T follicular helper cell (primary cell): ENCODE measurements at places on chromosomes 4 and X.
A peak's percentile ranks its signal among the peaks of the same experiment; 100 is the strongest.

- no peak for DNase-seq
These were observed 2.3 kb downstream of the NWD2 start for GRCh38 chr4:37246891-37247290.

DNA sequence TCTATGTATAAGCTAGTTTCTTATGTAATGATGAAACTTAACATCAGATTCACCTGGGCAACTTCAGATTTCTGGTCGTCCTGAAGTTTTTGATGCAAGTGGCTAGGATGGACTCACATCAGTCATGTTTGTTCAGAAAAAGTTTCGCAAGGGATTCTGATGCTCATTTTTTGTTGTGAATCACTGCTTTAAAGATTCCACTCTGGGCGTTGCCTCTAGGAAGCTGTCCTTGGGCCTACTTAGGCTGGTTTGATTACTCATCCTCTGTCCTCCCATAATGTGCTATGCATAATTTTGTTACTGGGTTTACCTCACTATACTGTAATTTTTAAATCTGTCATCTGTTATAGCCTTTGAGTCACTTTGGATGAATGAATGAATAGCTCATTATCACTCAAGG is 30.8 kb downstream of the HERC3 start:
- DNase-seq = no peak

GRCh38 chr4:4670869-4671268 is 129.0 kb upstream of the STX18 start:
- no peak for DNase-seq

DNA sequence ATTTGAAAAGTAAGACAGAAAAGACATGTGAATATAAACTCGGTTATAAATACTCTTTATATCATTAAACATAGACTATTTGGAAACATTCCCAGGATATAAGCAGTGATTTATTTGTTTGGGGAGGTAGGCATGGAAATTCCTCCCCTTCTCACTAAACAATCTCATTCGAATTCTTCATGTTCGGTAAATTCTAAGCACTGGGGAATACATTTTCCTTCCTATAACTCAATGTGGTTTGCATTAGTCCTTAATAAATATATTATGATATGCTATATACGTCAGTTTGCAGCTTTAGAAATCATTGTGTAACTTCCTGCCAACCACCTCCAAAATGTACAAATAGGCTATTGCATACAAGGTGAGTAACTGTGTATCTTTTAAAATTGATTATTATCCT is 99.6 kb downstream of the UGT8 start:
- no peak for DNase-seq

GRCh38 chr4:150743564-150744342 is 161.8 kb downstream of the MAB21L2 start:
- DNase-seq = no peak

DNA sequence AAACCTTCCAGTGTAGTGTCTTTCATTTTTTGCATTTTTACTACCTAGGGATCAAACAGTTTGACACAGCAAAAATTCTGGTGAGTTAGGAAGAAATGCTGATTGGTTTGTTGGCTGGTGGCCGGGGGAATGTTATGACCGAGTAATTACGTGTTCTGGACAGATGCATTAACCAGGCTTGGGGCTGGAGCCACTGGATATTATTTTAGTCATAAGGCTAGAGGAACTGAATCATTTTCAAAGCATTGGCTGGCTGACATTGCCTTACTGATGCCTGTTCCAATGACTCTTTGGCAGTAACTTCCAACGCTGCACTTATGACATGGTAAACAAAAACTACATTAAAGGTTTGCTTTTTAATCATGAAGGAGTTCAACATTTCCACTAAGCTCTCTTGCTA is 84.6 kb downstream of the FBXO8 start:
- no peak for DNase-seq

- DNase-seq = no peak
These were observed 228.3 kb upstream of the TTC29 start for GRCh38 chr4:147173797-147174432.

DNA sequence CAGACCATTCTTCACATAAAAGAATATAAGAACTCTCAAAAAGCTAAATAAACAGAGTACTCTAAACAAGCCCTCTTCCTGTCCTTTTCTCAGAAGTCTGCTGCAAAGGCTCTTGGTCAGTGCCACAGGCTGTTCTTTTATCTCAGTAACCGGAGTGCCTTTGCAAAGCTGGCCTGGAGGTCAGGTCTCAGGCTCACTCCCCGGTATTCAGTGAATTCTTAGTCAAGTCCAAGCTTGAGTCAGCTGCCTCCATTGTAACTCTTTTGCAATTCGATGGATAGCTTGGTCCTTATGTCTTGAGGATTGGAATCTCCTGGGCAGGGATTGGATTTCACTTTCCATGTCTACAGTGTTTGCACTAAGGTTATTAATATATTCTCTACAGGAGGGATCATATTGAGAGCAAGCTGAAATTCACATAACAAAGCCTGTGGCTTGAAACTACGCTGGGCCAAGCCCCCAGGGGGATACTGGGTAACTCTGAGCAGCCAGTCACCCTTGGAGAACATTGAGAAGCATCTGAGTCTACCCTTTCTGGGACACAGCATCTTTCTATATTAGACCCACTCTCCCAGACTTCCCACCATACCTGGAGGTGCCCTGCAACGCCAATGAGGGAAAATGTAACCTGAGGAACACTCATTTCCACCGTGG is 10.0 kb upstream of the HS6ST2 start:
- no peak for DNase-seq

- no peak for DNase-seq
These were observed 5.2 kb downstream of the RPS4X start for GRCh38 chrX:72271812-72272211.

DNA sequence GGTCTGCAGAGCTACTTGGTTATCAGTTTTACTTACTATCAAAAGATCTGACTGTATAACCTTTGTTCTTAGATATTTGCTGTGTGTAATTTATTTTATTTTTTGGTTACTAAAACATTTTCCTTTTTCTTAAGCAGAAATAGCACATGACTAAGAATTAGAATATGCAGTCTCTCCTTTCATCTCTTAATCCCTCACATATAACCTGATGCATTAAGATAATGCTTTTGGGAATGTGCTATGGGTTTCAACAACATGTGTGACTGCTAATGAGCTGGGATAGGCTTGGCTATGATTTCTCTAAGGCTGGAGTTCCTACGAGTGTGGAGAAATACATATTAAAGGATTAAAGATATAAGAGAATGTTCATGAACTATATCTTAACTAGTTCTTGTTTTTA is 41.5 kb downstream of the SHROOM3 start:
- no peak for DNase-seq

DNA sequence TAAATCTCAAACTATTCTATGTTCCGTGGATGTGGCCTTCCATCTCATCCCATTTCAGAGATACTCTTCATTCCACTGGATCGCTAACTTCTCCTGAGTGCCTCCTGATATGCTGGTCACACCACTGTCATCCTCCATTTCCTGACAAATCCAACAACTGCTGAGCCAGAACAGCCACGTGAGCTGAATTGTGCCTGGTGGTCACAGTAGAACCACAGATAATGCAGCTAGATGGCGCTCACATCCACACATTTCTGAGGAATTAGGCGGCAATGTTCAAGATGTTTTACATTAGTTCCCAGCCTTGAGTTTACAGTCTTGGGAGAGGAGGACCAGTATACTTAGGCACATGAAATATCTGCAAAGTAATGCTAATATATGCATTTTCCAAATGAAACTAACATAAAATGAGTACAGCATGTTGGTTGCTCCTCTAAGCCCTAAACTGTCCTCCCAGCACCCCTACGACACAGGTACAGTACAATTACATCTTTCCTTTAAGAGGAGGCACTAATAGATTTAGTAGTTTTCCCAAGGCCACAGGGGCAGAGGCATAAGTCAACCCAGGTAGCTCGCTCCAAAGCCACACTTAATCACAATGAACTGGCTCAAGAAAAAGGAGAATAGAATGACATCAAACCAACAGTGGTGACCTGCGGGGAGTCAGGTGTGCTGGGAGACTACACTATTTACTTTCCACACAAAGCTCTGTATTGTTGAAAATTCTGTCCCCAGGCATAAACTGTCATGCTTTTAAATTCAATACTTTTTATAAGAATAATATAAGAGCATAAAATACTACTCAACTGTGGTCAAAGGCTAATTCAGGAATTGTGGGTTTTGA is 134.2 kb downstream of the CHIC2 start:
- peak; percentile 37 for DNase-seq

- no peak for DNase-seq
These were observed 272.5 kb downstream of the ARHGAP10 start for GRCh38 chr4:148004228-148004857.

DNA sequence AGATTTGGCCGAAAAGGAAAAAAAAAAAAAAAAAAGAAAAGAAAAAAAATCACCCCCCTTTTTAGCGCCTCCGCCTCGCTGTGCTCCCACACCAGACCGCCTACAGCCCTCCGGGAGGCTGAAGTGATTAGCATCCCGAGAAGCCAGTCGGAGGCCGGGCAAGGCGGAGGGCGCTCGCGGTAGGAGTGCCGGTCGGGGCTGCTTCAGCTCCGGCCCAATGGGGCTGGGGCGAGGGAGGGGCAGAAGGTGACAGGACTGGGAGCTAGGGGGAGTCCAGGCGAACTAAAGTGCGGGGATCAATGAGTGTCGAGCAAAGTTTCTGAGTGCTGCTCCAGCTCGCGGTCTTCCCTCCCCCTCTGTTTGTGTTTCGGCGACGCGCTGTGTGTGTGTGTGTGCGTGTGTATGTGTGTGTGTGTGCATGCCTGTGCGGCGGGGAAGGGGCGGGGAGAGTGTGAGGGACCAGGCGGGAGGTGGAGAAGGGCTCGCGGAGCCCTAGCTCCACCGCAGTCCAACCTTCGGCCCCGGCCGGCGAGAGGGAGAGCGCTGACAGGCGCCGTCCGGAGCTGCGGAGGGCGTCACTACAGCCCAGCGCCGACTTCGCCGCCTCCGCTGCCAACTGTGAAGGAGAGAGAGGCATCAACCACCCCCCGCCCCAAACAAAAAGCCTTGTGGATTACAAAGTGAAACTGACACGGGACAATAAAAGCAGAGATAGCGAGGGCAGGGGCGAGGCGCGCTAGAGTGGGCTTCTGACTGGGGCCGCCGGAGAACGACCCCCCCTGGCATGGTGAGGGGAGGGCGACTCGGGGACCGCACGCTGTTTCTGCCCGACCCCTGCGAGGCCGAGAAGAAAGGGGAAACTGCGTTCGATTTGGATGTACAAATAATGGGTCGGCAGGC is at the start of gene FAT4:
Gene FAT4, plus strand, starts transcription at position 280 of the 900 bp plus-strand sequence. CDS start 1,457 bp downstream, outside the sequence.
- DNase-seq = no peak

GRCh38 chr4:74931376-74931775 is 1.5 kb upstream of the PARM1 start:
- no peak for DNase-seq

DNA sequence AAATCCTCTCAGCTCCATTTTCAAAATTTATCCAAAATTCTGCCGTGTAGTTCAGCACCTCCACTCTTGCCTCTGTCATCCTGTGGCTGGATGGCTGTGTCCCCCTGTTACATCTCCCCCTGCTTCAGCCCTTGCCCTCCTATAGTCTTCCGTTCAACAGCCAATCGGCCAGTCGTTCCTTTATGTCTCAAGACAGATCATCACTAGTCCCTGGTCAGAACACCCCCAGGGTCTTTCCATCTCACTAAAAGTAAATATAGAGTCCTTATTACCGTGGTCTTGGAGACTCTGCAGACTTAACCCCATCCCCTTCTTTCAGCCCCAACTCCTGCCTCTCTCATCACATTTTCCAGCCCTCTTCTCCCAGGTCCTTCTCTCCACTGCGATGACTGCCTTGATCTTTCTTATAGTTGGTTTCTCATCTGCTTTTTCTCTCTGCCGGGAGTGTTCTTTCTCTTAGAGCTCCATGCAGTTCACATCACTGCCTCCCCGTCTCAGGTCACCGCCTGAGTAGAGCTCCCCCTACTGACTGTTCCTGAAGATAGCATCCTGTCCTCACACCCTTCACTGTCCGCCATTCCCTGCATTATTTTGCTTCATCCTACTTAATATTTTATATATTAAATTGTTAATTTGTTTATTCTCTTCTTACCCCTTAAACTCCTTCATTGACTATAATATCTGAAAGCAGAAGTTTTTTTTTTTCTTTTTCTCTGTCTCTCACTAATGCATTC is 736.9 kb upstream of the MAGEB2 start:
- DNase-seq = no peak

- no peak for DNase-seq
These were observed 56.4 kb downstream of the IRF2 start for GRCh38 chr4:184417802-184418511.

DNA sequence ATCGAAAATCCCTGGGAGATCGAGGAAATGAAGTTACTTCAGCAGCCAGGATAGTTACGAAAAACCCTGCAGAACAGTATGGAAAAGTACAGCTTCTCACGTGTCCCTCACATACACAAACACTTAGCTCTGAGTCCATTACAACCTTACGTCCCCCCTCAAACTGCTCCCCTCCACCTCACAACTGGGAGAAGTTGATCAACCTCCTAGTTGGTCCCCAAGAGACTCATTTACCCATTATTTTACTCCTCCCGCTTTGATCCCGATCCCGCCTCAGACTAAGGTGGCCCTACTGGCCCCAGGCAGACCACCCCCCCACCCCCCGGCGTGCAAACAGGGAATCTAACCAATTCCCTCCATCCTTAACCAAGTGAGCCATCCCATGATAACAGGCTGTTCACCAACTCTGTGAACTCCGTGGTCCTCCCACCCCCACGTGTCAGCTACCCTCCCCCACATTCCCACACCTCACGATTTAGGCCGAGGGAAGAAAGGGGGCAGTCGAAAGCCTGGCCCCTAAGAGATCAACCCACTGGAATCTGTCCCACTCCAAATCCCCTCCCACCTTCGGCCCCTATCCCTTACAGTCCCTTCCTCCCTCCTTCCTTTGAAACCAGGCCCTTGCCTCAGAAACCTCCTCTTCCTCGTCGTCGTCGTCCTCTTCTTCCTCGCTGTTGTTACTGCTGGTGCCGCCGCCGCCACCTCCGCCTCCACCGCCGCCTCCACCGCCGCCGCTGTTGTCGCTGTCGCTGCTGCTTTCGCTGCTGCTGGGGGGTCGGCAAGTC is 755 bp downstream of the ANKRD17 start:
- no peak for DNase-seq

DNA sequence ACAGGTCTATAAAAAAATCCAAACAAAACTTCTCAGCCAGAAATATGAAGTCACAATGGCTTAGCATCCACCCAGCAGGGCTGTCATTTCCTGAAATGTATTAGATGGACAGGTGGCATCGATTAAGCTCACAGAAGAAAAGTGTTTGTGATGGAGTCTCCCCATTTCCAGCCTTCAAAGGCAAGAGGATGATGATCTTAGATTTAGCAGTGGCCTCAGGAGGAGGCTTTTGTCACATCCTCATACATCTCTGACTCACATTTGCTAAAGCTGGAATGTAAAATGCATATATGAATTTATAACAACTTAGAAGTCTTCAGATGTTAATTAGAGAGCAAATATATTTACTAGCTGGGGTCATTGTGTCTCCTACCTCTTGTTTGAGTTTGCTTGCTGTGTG is 441.9 kb downstream of the SPRY1 start:
- DNase-seq = no peak

- no peak for DNase-seq
These were observed 114.7 kb downstream of the MXRA5 start for GRCh38 chrX:3231766-3232165.

- no peak for DNase-seq
These were observed 67.9 kb downstream of the SHROOM3 start for GRCh38 chr4:76502886-76503285.

- DNase-seq = no peak
These were observed 36.2 kb downstream of the RGS12 start for GRCh38 chr4:3328814-3329663.
